ENCODE measurements at places on chromosomes 2 and 18.

- no peak for DNase-seq
Observed at GRCh38 chr2:20222014-20222768, 2.7 kb downstream of the SDC1 start.

GRCh38 chr2:124091721-124092120 is 66.6 kb downstream of the CNTNAP5 start:
- no peak for DNase-seq

DNA sequence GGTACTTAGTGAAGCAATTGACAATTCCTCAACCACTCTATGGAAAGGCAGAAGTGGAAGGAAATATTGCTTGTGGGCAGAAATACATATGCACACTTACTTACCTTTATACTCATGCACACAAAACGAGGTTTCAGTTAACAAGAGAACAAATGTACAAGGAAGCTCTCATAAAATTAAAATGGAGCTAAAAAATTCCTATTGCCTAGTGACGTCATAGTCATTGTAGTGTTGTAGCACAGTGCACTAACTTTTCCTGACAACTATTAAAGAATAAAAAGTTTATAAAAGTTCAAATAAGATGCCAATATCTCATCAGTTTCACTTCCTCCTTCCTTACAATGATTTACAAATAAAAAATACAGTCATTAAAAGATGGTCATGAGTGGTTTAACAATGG is 1161.9 kb upstream of the NRXN1 start:
- no peak for DNase-seq

DNA sequence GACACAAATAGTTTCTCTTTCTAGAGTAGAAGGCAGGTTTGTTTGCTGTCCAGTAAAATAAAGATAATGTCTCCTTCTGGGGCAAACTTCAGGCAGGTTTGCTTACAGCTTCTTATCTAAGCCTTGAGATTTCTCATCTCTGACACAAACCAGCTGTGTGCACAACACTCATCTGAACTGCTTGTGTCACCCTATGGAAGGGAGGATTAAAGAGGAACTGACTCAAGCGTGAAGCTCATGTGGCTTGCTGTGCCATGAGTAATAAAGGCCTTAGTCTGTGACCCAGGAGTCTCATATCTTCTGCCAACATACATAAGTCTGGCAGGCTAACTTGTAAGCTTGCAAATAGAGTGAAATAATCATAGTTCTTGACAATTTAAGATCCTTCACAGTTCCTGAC is 24.2 kb upstream of the CPO start:
- DNase-seq: no peak

- no peak for DNase-seq
Observed at GRCh38 chr2:111667542-111668273, 216.3 kb downstream of the ANAPC1 start.

DNA sequence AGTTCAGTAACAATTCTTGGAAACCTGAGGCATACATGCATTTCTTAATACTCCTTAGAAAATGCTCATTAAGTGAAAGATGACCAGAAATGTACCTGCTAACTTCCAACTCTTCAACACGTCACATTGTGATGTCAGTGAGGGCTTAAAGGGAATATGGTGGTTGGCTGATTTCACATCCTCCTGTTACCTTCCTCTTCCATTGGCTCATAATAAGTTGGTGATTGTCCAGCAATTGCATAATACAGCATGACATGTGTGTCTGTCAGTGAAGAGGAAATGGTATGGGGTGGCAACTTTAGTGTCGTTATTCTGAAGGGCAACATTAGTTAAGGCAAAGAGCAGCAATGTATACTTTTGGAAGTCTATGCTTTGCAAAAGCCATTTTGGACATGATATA is 26.0 kb downstream of the PLEK start:
- no peak for DNase-seq

DNA sequence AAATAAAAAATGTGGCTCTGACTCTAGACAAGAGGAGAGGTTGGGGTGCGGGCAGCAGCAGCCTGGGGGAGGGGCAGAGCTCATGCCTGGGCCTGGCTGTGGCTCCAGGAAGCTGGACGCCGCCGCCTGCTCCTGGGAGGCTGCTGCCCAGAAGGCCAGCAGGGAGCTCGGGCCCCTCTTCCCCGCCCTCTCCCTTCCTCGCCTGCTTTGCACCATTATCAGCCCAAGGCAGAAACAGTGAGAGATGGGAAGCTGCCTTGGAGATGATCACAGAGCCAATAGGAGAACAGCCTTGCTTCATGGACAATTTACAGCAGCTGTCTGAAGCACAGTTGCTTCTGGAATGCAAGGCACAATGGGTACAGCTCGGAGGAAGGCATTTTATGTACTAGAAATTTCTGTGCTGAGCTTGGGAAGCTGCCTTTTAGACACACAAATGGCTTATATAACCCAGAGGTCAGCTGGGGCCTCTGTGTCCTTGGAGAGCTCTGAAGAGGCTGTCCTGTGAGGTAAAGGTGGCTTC is 55.3 kb upstream of the AFF3 start:
- no peak for DNase-seq

DNA sequence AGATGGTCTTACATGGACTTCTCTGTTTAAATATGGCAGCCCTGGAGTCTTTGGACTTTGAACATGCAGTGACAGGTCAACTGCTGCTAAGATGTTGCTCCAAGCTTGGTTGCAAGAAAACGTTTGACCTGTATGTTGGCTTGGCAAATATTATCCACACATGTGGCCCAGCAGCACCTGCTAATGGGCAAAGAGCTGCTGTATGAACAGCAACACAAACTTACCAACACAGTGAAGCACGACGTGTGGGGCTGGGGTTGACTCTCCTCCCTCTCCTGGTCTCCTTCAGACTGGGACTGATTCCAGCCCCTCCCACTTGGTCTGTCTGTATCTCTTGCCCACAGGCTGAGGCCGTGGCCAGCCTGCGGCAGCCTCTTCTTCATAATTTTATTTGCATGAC is 3.8 kb downstream of the KCNE4 start:
- no peak for DNase-seq

Measured in stimulated activated CD4-positive, alpha-beta T cell treated with anti-CD3 and anti-CD28 coated beads, TNF-alpha, amount 100 ng/mL, for 1 hour (primary cell).